Fibroblast of mammary gland (primary cell): ENCODE measurements at places on chromosomes 6 and 20.
A peak's percentile ranks its signal among the peaks of the same experiment; 100 is the strongest.

GRCh38 chr6:88585276-88585692 lies 378.1 kb downstream of the RNGTT start:
- DNase-seq: no peak

DNA sequence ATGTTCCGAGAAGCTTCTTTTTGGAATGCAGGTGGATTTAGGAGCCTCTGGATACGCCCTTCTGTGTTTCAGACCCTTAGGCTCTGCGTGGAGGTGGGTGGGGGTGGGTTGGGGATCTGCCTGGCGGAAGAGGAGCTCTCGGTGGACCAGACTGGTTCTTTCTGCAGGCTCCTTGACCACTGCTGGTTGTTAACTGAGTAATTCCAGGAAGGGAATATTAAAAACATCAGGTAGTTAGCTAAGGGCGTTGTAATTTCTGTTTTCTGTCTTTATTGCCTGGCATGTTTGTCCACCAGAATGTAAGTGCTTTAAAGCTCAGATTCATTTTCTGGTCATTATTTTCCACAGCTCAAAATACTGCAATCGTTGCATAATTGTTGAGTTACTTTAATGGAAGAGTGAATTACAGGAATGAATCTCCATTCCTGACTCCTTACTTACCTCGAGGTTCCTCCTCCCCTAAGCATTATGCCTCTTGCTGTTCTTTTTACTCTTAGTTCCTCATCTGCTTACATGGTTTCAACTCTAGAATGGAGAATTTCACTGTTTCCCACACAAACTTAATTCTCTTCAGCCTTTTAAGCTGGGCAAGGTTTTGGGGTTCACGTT lies 5.9 kb downstream of the CDYL start:
- DNase-seq: no peak

DNA sequence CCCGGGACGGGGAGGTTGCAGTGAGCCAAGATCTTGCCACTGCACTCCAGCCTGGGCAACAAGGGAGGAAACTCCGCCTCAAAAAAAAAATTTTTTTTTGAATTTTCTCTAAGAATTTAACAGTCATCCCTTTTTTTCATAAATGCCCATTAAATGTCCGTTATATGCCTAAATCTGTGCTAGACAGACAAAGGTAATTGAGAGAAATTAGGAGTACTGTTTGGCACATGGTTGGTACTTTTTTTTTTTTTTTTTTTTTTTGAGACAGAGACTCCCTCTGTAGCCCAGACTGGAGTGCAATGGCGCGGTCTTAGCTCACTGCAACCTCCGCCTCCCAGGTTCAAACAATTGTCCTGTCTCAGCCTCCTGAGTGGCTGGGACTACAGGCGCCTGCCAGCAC lies 1.7 kb downstream of the PCMT1 start:
- DNase-seq: no peak

- no peak for DNase-seq
Observed at GRCh38 chr6:31110825-31111582, 1.4 kb downstream of the C6orf15 start.

GRCh38 chr6:79868098-79868722 lies 79.1 kb downstream of the ELOVL4 start:
- DNase-seq: peak; percentile 75

GRCh38 chr6:30259140-30260035 lies 46.2 kb upstream of the TRIM26 start:
- peak; percentile 73 for DNase-seq

DNA sequence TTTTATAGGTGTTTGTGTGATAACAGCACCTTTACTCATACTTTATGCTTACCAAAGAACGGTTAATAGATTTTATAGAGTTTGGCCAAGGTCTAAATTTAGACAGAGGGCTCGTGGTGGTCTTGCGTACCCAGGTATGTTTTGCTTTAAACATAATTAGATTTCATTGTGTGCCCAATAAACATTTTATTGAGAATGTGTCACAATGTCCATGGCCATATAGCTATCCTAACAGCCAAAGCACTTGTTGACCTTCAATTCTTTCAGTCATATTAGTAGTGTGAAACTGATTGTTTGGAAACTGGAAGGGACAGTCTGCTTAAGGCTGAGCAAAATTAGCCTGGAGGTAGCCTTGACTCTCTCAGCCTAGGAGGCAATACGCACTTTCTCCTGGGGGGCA lies 48.3 kb upstream of the HDGFL1 start:
- DNase-seq: no peak

DNA sequence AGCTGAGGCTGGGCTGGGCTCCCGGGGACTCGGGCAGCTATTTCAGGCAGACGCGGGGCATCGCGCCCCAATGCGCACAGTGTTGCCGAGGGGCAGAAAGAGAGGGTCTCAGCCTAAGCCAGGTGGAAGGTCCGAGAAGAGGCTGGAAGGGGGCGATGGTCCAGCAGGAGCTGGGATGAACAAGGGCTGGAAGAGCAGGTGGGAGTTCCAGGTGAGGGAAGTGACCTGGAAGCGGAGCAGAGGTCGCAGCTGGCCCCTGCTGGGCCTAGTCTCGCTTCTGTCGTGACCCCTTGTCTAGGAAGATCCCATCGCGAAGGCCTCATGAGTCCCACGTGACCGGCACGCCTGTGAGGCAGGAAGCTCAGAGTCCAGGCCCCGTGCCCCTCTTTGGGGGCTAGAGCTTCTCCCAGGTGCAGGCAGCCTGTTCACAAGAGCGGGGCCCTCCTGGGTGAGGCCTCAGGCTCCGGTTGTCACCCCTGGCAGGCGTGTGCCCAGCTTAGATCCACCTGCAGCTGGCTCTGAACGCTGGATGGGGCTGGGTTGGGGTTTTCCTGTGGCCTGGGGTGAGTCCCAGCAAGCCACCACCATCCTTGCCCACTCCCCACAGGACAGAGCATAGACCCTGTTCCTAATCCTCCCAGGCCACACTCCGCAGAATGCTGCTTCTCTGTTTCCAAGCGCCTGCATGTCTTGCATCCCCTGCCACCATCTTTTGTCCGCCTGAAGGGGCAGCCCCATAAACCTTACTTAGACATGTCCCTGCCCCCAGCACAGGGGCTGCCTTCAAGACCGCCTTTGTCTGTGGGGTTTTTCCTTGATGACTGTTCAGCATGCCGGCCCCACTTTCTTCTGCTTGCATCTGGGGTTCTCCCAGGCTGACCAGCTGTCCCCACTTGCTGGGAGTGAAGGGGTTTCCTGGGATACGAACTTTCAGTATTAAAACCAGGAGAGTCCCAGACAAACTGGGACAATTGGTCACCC lies 15.1 kb downstream of the SLC22A3 start:
- DNase-seq: no peak

DNA sequence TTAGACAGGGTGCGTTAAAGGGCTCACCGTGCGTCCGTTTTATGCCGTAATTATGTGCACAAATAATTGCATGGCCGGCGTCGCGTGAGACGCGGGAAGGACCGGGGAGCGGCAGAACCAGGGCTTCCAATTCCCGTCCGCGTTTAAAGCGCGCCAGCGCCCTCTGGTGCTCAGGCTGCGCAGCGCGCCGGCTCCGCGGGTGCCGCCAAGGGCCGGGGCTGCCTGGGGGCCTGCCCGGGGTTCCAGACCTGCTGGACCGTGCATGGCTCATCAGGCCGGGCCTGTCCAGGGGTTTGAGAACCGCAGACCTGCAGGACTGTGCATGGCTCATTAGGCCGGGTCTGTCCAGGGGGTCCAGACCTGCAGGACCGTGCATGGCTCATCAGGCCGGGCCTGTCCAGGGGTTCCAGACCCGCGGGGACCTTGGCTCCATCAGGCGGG lies 369.0 kb downstream of the THBS2 start:
- DNase-seq: peak; percentile 51

GRCh38 chr20:40463171-40463570 lies 225.9 kb downstream of the MAFB start:
- no peak for DNase-seq

DNA sequence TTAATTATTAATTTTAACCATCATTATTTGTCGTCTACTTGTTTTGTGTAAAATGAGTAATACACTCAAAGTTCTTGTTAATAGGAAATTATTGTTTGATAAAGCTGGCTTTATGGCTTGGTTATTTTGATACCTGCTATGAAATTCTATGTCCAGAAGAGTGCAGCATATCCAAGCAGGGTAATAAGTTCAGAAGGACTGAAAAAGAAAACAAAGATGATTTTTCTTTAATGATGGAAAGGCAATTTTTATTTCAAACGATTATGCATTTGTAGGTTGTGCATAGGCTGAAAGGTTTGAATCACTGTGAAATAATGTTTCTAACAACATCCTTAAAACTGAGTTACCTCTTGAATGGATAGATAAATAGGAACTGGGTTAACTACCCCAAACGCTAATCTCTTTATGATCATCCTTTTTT lies 1.4 kb upstream of the MAN1A1 start:
- peak; percentile 74 for DNase-seq

DNA sequence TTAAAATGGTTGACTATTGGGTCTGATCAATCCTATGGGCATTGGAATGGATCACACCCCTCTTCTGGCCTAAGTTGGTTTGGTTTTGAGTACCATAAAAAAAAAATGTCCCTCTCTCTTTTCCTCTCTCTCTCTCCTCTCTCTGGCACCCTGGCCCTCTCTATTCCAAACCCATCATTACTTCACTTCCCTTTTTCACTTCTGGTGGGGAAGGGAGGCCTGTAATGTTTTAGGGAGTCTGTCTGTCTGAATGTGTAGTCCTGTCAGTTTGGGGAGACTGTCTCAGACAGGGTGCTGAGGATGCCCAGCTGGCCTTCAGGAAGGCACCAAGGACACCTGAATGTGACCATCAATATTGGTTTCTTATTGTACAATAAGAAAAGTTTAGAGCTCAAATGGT lies 165.8 kb downstream of the CD24 start:
- DNase-seq: no peak

GRCh38 chr6:26275663-26276062 lies 89.3 kb upstream of the BTN3A2 start:
- DNase-seq: no peak

GRCh38 chr6:75743971-75744370 lies 5.1 kb upstream of the MYO6 start:
- DNase-seq: no peak

DNA sequence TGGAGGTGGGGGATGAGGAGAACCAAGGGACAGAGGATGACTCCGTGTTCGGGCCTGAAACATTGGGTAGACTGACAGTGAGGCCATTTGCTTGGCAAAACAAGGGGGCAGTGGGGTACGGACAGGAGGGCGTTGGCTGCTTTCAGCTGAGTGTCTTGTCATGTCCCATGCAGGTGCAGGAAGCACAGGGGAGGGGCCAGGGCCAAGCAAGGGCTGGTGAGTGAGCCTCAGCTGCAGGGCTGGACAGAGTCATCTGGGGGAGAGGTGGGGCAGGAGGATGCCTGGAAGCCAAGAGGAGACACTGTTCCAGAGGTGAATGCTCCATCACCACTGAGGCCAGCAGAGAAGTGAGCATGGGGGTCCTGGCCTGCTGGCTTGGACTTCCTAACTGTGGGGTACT lies 78.4 kb downstream of the ERMARD start:
- no peak for DNase-seq

DNA sequence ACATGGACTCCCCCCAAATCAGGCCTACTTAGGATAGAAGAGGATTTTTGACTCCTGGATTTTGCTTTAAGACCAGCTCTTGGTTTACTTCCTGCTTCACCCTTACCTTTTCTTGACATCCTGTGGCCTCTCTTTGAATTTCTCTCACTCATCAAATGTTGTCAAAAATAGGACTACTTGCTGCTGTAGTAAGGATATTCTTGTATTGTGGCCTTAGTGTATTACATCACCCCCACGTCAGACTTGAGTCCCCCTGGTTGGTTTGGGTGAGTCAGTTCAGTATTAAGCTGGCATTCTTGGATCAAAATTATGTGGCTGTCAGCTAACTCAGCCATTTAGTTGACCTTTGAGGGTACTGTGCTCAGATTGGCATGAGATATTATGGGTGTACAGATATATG lies 1.1 kb downstream of the TPX2 start:
- peak; percentile 81 for DNase-seq

- no peak for DNase-seq
Observed at GRCh38 chr6:159130846-159131245, 38.4 kb upstream of the FNDC1 start.
